ENCODE measurements at places on chromosomes 12 and 14.

- no peak for DNase-seq
Observed at GRCh38 chr14:105447651-105448640, 26.7 kb upstream of the CRIP2 start.

DNA sequence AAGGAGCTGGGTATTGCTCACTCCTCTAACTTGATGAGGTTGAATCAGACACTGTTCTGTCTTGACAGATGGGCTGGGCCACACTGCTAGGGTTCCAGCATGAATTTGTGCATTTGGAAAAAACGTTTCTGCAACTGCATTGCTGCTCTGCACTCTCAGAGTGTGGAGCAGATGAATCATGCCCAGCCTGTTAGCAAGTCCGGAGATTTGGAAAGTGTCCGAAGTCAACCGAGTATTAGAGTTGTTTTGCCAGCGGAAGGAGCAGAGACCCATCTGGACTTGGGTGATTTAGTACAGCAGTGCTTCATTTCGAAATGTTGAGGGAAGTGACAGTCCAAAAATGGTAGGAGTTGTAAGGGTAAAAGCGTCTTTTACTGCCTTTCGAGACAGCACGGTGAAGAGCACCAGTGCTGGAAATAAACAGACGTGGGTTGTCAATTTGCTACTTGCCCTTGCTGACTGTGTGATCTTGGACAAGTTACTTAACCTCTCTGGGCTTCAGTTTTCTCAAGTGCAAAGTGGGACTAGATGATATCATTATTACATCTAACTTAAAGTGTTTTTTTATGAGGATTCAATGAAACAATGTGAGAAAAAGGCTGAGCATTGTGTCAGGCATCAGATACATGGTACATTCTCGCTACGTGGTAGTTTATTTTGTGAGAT lies 139.5 kb downstream of the CHST11 start:
- no peak for DNase-seq

GRCh38 chr14:95964901-95965300 lies 74.3 kb upstream of the C14orf132 start:
- no peak for DNase-seq

- no peak for DNase-seq
Observed at GRCh38 chr12:100871195-100871734, 76.7 kb downstream of the ANO4 start.

DNA sequence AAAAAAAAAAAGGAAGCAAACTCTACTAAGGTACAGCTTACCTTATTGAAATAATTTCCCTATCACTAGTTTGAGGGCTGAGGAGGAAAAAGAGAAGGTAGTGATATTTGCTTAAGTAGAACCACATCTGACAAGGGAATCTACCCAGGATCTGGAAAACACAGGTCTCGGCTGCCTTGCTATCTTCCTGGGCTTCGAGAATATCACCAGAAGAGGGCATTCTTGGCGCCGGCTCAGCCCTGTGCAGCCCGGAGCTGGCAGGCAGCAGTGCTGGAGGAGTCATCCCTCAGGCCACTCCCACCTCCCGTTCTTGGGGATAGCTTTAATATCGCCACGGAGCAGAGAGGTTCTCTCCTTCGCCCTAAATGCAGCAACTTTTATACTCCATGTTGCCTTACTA lies 1181.2 kb downstream of the VRK1 start:
- DNase-seq = peak; percentile 22

GRCh38 chr14:73241481-73242165 lies 4.3 kb downstream of the PAPLN start:
- no peak for DNase-seq

DNA sequence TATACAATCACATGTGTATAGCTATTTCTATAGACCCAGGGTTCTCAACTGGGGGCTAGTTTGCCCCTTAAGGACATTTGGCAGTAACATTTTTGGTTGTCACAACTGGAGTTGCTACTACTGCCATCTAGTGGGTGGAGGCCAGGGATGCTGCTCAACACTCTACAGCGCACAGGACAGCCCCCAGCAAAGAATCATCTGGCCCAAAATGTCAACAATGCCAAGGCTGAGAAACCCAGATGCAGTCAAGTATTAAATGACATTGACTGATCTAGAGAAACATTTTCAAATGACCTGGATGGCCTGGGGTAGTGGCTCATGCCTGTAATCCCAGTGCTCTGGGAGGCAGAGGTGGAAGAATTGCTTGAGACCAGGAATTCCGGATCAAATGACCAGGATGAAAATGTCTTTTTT lies 5.8 kb downstream of the WSB2 start:
- DNase-seq = peak; percentile 77

DNA sequence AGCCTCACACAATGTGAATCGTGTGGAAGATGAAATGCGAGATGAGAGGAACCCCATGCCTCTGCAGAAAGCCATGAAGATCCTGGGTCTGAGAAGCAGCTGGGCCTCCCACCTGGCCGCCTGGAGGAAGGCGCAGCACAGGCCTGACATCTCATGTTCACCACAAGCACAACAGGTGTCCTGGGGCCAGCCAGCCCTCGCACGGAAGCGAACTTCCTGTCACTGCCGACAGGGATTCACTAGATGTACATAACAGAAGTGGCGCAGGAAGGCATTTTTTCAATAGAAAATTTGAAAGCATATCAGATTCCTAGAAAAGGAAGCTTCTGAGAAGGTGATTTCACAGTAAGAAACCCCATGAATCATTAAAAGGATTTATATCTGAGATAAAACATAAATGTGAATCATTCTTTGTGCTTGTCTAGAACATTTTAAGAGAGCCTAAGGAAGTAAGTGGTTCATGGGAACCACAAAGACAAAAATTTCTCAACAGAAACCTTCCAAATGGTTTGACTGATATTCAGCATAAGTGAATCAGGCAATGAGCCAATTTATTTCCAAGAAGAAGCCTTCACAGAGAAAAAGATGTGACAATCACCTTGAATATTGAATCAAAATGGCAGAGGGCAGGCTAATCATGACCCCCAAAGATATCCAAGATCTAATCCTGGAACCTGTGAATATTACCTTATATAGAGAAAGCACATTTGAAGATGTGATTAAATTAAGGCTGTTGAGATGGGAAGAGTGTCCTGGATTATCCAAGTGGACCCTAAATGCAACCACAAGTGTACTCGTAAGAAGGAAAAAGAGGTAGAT lies 311.9 kb downstream of the DUSP6 start:
- DNase-seq = no peak

- DNase-seq = peak; percentile 37
Observed at GRCh38 chr12:50187084-50187900, 20.1 kb upstream of the CERS5 start.

- DNase-seq = no peak
Observed at GRCh38 chr12:131927110-131928079, 1.7 kb upstream of the PUS1 start.

- no peak for DNase-seq
Observed at GRCh38 chr14:60977847-60978246, 3.0 kb downstream of the TRMT5 start.
